ENCODE measurements at places on chromosomes 1 and 21.

DNA sequence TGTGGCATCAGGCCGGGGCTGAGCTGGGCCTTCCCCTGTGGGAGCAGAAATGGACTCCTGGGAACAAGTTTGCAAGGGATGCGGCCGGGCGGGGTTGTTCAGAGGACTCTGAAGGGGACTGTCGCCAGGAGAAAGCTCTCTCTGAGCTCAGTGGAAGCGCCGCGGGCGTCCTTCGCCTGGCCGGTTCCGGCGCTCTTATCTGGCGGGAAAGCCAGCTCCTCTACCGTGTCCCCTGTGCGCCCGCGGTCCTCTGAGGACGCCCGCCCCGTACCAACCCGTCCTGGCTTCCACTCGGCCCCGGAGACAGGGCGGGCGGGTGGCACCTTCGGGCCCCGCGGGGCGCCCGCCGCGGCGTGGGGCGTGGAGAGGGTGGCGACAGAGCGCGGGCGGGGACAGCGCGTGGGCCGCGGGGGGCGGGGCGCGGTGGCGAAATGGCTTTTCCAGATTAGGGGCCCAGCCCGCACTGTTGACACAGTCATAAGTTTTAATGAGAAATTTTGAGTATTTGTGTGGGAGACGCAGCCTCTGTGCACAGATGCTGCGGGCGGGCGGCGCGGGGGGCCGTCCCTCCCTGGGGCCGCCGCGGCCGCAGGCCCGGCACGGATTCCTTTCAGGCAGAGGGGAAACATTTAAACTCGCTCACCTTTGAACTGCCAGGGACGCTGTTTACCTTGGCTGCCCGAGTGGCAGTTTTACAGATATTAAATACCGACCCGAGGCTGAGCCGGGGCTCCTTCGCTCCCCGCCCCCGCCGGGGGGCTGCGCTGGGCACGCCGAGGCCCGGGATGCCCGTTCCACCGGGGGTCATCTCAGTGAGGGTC, 70.2 kb downstream of the FOXD2 start:
- DNase-seq: no peak

DNA sequence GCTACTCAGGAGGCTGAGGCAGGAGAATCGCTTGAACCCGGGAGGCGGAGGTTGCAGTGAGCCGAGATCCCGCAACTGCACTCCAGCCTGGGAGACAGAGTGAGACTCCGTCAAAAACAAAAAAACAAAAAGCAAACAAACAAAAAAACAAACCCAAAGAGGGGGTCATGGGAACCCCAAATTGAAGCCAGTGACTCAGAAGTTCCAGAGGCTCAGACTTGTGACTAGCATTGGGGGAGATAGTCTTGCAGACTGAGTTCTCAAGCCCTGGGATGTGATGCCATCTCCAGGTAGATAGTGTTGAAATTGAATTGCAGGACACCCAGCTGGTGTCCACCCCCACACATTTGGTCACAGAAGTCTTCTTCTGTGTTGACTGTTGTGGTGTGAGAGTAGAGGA, 24.9 kb upstream of the ENO1 start:
- DNase-seq: peak; percentile 45

DNA sequence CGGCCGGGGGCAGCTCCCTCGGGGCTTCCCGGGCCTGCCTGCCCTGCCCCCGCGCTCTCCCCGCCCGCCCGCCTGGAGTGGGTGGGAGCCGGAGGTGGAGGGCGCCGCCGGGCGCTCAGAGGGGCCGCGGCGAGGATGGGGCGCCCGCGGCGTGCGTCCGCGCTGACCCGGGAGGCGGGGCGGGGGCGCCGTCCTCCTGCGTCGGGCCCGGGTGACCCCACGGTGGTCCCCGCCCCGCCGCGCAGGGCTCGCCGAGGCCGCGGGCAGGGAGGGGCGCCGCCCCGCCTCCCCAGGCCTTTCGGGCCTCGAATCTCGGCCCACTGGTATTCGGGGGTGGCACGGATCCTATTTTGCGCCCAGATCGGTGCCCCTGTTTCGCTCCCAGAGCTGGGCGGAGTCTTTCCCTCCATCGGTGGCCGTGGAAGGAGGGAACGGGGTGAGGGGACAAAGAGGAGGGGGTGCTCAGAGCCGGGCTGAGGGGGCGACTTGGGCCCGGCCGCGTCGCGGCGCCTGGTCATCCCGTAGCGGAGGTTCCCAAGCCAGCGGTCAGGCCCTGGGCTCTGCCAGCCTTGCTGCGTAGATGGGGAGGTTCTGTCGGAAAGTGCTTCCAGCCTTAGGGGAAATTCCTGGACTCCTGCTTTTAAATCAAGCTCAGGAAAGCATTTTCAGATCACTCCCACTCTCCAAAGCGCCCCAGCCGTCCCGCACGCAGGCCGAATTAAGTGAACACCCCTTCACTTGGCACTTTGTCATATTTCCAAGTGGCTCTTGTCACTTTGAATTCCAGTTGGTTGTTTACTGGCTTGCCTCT, 545 bp downstream of the PATJ start:
- peak; percentile 37 for DNase-seq

GRCh38 chr1:183473217-183473536, 878 bp downstream of the SMG7 start:
- DNase-seq: no peak

DNA sequence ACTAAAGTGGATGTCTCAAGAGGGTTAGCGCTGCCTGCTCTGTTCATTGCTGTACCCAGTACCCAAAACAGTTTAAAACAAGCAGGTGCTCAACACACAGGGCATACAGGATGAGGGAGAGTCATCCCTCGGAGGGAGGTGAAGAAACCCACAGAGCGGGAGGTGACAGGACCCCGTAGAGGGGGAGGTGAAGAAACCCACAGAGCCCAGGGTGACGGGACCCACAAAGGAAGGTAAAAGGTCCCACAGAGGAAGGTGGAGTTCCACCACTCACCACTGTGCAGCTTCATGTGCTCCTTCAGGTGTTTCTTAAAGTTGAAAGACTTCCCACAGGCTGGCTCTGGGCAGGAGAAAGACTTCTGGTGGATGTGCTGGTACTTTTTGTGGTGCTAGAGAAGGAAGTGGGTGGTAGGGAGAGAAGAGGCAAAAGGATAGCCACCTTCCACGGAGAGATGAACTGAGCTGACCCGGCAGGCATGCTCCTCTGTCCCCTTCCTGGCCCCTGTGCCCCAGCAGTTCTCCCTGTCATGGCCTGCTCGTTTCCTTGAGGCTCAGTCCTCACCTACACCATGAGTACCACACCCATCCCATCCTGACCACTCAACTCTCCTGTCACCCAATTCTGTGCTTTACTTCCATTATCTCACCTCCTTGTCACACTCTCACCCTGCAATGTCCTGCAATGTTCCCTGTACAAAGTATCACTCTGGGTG, 5.1 kb downstream of the ZNF692 start:
- DNase-seq: no peak

DNA sequence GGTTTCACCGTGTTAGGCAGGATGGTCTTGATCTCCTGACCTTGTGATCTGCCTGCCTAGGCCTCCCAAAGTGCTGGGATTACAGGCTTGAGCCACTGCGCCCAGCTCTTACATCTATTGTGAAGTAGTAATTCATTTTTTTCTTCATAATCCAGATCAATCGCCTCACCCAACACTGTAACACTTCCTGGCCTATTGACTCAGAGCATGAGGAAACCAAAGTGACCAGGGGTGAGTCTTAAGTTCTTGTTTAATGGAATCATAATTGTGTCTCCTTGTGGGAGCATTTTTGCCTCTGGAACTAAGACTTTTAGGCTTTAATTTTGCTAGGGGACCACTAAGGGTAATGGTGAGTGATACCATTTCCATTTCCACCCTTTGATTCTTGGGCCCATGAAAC, 27.4 kb downstream of the TNFSF18 start:
- DNase-seq: no peak

- DNase-seq: no peak
Observed at GRCh38 chr1:26690157-26690556, 5.7 kb upstream of the ARID1A start.

GRCh38 chr1:19964542-19964941, 14.9 kb downstream of the PLA2G2A start:
- no peak for DNase-seq

GRCh38 chr1:224173523-224173922, 9.5 kb upstream of the DEGS1 start:
- no peak for DNase-seq

- DNase-seq: no peak
Observed at GRCh38 chr1:17539118-17539476, 401 bp upstream of the ARHGEF10L start.

Measured in fibroblast of skin of right quadriceps (primary cell).